ENCODE measurements at places on chromosomes 13 and 19.
A peak's percentile ranks its signal among the peaks of the same experiment; 100 is the strongest.

DNA sequence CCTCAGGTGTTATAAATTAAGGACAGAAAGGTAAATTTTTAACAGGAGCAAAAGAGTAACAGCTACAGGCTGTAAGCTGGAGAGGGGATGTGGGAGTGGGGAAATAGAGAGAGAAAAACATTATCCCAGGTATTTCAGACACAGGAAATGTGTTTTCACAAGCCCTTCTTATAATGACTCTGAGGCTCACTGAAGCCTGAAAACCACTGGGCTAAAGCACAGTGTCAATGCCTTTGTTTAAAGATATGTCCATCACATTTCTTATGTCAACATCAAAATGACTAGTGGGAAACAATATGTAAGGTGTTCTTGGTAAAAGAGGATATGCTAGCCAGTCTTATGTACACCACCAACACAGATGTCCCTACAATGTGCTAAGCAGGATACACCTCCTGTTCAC lies 365.9 kb downstream of the FGF14 start:
- no peak for DNase-seq

GRCh38 chr19:45409557-45409920 lies 3.1 kb downstream of the POLR1G start:
- no peak for DNase-seq

- peak; percentile 85 for DNase-seq
Measured at GRCh38 chr19:50909240-50910070, 1.7 kb downstream of the KLK4 start.

GRCh38 chr19:1840541-1841115 lies 7.7 kb downstream of the REXO1 start:
- no peak for DNase-seq

- DNase-seq = no peak
Measured at GRCh38 chr13:110759710-110760109, 46.2 kb downstream of the ING1 start.

- peak; percentile 86 for DNase-seq
Measured at GRCh38 chr13:40770934-40771618, at the start of gene MRPS31. Gene MRPS31, minus strand, starts transcription at chr13:40771190. Its CDS starts 54 bp downstream, at chr13:40771136.

DNA sequence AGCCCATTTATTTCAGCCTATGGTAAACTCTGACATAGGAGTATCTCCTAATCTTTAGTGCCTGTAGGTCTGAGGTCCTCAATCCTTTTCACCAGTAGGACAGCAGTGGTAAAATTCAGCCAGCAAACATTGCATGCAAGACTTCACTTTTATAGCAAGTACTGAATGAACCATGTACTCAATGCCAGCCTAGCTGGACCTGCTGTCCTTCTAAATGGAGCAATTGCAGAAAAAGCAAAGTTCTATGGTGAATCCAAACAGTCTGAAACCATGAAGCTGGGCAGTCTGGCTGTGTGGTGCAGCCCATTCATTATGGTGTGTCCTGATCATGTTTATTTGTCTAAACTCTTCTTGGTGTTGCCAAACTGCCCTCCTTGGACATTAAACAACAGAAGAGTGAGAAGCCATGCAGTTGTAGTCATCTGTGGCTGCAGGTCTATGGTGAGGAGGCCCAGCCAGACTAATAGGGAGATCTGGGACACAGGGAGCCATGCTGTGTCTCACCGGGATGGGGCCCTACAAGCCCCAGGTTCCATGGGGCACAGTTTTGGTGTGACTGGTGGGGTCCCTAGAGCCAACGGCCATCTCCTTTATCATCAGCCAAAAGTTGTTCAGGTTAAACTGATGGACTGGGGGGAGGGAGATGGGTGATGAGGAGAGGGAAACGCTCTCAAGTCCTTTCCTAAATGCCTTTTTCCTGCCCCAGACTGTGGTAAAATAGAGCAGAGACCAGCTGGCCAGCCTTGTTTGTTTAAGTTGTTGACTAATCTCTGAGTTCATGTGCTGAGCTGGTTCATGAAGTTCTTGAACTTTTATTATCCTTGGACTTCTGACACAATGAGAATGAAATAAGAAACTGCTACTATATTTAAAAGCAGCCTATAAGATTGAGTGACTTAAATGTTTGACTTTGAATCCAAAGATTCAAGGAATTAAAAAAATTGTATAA lies 20.6 kb upstream of the TNFSF11 start:
- DNase-seq = no peak

DNA sequence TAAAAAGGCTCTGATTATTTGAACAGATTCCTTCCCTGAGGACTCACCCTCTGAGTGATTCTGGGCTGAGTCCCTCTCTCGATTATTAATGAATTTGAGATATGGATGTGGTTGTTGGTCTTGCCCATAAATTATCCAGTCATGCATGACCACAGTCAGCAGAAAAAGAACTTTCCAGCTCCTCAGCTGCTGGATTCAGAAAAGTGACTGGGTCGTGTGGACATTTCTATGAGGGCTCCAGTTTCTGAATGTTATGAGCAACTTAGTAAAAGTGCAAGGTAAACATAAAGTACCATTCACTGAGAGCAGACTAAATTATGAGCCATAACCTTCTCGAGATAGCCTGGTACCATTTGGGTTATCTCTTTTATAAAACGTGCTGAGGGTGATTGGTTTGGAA lies 100.1 kb upstream of the CLDN10 start:
- no peak for DNase-seq

DNA sequence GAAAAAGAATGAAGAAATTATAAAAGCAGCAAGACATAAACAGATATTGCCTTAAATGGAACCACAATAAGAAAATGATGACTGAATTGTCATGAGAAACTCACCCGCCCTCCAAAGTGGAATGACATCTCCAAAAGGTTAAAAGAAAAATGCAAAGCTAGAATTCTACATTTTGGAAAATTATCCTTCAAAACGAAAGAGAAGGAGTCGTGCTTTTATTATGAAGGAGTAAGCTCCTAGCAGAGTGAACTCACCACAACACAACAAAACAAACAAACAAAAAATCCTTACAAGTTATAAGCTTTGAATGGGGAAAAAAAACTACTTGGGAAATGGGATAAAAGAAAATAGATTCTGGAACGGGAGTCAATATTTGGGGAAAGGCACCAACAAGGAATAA lies 6.7 kb downstream of the SIGLEC14 start:
- no peak for DNase-seq

All from NT2/D1 (cell line).